ENCODE measurements at places on chromosomes 2 and 18. TPM values are rescaled to one million over a fixed set of nuclear protein-coding genes. Genes with fewer than 3 reads are reported as not detected.

TGIF1 gene
- 19.0 TPM for total RNA-seq

PIGN gene
- 32.1 TPM for total RNA-seq

ZNF397 gene
- total RNA-seq: 13.1 TPM

KCNE4 gene
- not detected for total RNA-seq

DHX57 gene
- total RNA-seq: 18.2 TPM

FBXO48 gene
- 3.4 TPM for total RNA-seq

Measured in activated CD8-positive, alpha-beta memory T cell treated with anti-CD3 and anti-CD28 coated beads, Interleukin-2, amount 10 ng/mL, durations not matched to agents 7 days and 5 days (primary cell).